Liver (tissue), 10 donors: ENCODE measurements at places on chromosomes 13 and 19. TPM values are rescaled to one million over a fixed set of nuclear protein-coding genes. Genes with fewer than 3 reads are reported as not detected.
A peak's percentile ranks its signal among the peaks of the same experiment; 100 is the strongest.

The PALM gene
- polyA plus RNA-seq, result 0.92 TPM

The TNNI3 gene
- polyA plus RNA-seq, result not detected

The CYP2S1 gene
- 0.35 TPM for polyA plus RNA-seq

The OR4F17 gene
- polyA plus RNA-seq, result not detected

The LATS2 gene
- polyA plus RNA-seq, result 1.6 TPM

The GNG8 gene
- polyA plus RNA-seq, result not detected

The TRPC4 gene
- polyA plus RNA-seq, result 0.04 TPM

The TMEM59L gene
- polyA plus RNA-seq, result 0.08 TPM

The CYP4F12 gene
- 64.0 TPM for polyA plus RNA-seq

The PLK5 gene
- polyA plus RNA-seq, result 0.03 TPM

The CCL25 gene
- not detected for polyA plus RNA-seq

The GFY gene
- polyA plus RNA-seq, result not detected

The P2RY11 gene
- polyA plus RNA-seq, result 5.3 TPM

GRCh38 chr13:59951011-59951410 lies 212.7 kb downstream of the DIAPH3 start:
- no peak for DNase-seq

GRCh38 chr13:100733261-100733660 lies 58.7 kb upstream of the TMTC4 start:
- no peak for DNase-seq

- no peak for DNase-seq
Observed at GRCh38 chr13:44212633-44213396, 160.8 kb upstream of the SERP2 start.

- DNase-seq, result no peak
Observed at GRCh38 chr13:80577926-80578670, 237.2 kb upstream of the SPRY2 start.

GRCh38 chr19:32543115-32543900 lies 37.7 kb upstream of the PDCD5 start:
- DNase-seq, result no peak

DNA sequence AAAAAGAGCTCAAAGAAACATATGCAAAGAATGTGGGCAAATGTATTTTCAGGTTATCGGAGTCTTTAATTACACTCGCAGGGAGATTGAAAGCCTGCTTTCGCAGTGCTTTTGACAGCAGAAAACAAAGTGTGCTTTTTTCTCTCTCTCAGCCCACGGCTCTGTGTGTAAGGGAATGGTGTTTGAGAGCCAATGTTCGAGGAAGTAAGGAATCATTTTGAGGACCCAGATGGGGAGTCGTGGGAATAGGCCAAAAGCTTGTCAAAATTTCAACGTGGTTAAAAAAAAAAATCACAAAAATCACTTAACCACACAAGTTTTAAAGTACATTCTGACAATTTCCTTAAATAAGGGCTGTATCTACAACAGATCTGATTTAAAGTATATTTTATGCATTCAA lies 197.1 kb upstream of the IRS2 start:
- no peak for DNase-seq

GRCh38 chr13:40508127-40508526 lies 158.3 kb downstream of the FOXO1 start:
- no peak for DNase-seq

GRCh38 chr19:9891609-9892373 lies 44.5 kb downstream of the OLFM2 start:
- DNase-seq, result no peak

GRCh38 chr19:32457571-32458158 lies 52.1 kb downstream of the DPY19L3 start:
- no peak for DNase-seq

DNA sequence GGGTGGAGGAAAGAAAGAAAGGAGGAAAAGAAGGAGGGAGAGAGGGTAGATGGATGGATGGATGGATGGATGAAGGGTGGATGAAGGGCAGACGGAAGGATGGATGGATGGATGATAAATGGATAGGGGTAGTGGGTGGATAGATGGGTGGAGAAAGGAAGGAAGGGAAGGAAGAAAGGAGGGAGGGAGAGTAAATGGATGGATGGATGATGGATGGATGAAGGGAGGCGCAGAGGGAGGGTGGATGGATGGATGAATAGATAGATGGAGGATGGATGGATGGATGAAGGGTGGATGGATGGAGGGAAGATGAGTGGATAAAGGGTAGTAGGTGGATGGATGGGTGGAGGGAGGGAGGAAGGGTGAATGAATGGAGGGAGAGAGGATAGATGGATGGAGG lies 41.2 kb downstream of the CPAMD8 start:
- no peak for DNase-seq

DNA sequence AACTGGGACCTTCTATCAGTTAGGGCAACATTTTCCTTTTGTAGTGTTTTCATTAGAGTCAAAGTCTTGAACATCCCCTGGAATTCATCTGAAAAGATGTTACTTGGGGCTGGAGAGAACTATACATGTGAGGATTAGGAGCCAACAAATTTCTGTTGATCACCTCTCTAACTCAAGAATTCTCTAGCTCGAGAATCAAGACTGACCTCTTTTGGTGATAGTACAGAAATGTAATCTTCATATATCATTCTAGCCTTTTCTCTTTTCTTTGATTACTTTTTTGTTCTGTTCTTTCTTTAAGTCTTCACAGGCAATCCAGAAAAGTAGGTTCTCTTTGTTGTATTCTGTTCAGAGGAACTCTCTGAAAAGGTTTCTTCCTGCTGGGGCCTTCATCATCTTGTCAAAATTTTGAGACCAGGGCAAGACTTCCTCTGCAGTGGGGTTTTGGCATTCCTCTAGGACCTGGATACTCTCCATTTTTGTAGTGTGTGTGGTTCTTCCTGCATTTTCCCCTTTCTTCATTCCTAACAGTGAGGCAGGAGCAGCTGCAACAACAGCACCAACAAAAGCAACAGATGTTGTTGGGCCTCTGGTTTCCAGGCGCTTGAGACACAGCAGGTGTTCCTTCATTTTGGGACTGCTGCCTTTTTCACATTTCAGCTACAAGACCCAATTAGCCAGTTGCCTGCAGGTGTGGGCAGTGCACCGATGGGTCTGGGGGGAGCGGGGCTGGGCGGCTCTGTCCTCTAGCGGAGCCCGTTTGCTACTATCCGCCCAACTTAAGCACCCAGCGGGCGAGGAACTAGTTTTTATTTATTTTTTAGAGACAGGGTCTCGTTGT lies 26.2 kb downstream of the ELF1 start:
- DNase-seq, result no peak

DNA sequence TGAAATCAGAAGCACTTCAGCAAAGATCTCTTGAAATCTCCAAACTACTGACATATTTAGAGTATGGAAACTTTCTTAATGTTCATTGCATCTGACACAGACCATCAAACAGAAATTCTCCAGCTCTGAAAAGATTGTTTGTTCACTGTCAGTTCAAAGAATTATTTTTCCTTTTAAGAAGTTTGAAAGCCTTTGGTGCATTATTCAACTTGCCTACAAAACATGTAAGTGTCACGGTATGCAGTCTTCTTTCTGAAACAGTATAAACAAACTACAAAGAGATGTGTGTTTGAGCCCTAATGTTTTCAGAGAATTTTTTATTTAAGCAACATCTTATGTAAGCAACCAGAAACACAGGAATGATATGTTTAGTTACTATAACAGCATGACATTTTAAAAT lies 125.4 kb downstream of the FGF14 start:
- DNase-seq, result no peak

DNA sequence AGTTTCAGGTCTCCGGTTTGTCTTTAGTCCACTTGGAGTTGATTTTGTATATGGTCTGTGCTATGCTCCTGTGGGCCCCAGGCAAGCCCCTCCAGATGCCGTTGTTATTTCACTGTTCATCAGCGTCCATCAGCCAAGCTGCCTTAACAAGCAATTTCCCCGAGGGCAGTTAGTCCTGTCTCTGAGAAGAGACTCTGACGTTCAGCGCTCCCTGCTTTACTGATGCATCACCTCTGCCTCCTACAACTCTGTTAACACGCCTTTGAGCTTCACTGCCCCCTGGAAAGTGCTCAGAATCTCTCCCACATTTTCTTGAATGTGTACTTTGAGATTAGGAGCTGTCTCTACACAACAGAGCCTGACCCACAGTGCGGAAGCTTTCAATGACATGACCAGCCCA lies 41.8 kb upstream of the UBAC2 start:
- no peak for DNase-seq

DNA sequence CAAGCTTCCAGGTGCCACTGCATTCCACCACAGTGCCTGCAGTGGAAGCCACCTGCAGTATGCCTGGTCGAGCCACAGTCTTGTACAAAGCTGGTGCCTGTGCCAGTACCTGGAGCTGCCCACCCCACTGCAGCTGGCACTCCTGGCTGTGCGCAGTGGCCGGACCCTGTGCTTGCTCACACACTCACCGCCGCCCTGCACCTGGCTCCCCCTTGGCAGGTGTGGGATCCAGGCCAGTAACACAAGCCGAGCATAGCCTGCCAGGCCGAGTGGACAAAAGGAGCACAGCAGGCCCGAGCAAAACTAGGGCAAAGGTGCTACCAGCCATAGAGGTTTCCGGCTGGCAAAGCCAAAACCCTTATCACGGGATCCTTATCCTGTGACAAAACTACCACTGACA lies 18.5 kb downstream of the UGGT2 start:
- no peak for DNase-seq

DNA sequence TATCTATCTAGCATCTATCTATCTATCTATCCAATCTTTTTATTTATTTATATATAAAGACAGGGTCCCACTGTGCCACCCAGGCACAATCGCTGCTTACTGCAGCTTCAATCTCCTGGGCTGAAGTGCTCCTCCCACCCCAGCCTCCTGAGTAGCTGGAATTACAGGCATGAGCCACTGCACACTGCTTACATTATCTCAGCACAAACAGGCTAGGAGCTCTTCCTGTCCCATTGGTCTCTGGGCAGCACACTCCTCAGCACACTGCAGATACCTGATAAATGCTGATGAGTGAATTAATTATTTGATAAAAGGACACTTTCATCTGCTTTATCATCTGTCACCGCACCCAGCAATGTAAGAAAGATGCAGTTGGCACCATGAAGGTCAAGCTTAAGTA lies 16.1 kb downstream of the ZNF562 start:
- no peak for DNase-seq

DNA sequence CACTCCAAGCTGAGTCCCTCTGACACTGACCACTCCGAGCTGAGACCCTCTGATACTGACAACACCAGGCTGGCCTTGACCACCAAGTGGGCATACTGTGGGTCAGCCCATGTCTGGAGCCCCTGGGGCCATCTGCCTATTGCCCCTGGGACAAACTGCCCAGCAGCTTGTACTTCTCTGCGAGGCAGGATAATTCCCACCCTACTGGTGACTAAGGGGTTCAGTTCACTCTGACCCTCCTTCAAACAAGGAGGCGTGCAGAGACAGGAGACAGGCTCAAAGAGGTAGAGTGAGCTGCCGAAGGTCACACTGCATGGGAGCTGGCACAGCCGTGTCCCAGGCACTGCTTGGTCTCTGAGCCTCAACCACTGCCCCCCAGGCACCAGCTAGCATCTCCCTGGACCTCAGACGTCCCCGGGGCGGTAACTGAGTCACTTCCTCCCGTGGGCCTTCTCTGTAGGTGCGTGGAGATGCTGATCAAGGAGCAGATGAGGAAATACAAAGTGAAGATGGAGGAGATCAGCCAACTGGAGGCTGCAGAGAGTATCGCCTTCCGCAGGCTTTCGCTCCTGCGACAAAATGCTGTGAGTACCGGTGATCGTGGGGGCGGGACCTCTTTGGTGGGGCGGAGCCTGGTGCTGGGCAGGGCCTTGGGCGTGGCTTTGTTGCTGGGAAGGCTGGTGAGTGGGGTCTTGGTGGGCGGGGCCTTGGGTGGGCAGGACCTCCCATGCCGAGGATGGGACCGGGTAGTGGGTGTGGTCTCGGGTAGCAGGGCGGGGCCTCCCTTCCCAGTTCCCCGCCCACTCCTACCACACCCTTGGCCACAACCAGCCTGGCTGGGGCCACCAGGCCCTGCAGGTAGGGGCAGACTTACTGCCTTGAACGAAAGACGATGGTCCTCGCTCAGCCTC lies 5.8 kb upstream of the USE1 start:
- DNase-seq, result peak; percentile 78

- DNase-seq, result no peak
Observed at GRCh38 chr19:32241932-32242710, 103.3 kb upstream of the ZNF507 start.

GRCh38 chr19:3983936-3984583 lies 1.2 kb downstream of the EEF2 start:
- peak; percentile 34 for DNase-seq

GRCh38 chr13:89520468-89520867 lies 1827.0 kb upstream of the MIR17HG start:
- no peak for DNase-seq

DNA sequence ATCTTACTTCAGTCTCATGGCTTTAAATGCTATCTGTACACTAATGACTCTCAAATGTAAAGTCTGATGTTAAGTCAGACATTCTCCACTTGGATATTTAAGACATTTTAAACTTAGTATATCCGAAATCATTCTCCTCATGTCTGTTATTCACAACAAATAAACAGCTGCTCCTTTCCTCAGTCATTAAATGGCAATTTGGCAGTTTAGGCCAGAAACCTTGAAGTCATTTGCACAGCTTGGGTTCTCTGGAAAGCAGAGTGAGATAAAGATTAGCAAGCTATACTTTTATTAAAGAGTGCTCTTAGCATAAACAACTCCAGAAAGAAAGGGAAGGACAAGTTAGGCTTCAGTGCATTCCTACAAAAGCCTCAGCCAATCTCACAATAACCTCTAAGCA lies 53.7 kb downstream of the DNAJC15 start:
- DNase-seq, result no peak

- DNase-seq, result no peak
Observed at GRCh38 chr13:92313382-92313781, 913.2 kb upstream of the GPC6 start.

- no peak for DNase-seq
Observed at GRCh38 chr19:5964816-5965565, 12.9 kb downstream of the RANBP3 start.

DNA sequence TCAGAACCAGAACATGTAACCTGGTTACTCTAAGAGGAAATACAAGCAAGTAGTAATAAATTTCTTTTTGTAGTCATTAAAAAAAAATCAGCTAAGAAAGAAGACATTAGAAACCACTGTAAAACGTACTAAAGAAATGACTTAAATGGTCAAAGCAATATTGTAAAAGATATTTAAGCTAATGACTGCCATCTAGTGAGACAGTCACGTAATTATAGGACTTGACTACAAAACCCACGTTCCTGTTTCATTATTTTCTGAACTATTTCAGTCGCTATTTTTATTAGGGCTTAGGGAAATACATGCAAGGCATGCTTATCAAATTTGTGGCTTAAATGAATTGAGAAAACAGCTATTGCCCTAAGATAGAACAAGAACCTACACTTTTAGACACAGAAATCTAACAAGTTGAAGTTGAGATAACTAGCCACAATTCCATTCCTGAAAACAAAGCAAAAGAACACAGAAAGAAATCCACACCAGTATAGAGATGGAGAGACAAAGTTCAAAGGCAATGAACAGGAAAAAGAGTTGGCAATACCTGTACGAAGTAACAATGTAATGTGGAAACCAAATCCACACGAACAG lies 17.9 kb downstream of the ALG5 start:
- no peak for DNase-seq

- no peak for DNase-seq
Observed at GRCh38 chr13:25844559-25845434, 207.0 kb downstream of the SHISA2 start.
